ENCODE measurements at places on chromosomes 11 and 22.
A peak's percentile ranks its signal among the peaks of the same experiment; 100 is the strongest.

- no peak for DNase-seq
These were observed 78.5 kb downstream of the DKK3 start for GRCh38 chr11:11929920-11930319.

DNA sequence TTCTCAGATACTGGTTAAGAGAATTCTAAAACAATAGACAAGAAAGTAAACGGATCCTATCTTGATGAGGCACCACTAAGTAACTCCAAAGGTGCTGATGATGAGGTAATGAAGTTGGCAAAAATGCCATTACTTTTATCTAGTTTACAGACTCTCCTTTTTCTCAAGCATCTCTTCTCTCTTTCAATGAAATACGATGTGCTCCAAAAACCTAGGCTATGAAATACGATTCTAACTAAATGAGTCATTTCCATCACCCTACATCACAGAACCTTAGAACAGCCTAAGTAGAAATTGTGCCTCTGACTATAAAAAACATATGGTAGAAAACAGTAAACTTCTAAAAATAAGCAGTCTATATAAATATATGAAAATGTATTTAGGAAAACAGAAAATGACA lies 58.9 kb upstream of the ARHGAP32 start:
- peak; percentile 45 for DNase-seq

GRCh38 chr11:50178737-50179136 lies 146.1 kb downstream of the OR4C45 start:
- no peak for DNase-seq

DNA sequence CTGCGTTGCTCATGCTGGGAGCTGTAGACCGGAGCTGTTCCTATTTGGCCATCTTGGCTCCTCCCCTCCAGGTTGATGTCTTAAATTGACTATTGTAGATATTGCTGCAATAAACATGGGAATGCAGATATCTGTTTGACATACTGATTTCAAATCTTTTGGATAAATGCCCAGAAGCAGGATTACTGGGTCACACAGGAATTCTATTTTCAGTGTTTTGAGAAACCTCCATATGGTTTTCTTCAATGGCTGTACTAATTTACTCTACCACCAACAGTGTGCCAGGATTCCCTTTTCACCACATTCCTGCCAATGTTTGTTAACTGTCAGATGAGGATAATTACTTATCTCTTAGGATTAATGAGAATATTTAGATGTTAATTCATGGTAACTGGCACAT lies 467.0 kb downstream of the LUZP2 start:
- DNase-seq = no peak

DNA sequence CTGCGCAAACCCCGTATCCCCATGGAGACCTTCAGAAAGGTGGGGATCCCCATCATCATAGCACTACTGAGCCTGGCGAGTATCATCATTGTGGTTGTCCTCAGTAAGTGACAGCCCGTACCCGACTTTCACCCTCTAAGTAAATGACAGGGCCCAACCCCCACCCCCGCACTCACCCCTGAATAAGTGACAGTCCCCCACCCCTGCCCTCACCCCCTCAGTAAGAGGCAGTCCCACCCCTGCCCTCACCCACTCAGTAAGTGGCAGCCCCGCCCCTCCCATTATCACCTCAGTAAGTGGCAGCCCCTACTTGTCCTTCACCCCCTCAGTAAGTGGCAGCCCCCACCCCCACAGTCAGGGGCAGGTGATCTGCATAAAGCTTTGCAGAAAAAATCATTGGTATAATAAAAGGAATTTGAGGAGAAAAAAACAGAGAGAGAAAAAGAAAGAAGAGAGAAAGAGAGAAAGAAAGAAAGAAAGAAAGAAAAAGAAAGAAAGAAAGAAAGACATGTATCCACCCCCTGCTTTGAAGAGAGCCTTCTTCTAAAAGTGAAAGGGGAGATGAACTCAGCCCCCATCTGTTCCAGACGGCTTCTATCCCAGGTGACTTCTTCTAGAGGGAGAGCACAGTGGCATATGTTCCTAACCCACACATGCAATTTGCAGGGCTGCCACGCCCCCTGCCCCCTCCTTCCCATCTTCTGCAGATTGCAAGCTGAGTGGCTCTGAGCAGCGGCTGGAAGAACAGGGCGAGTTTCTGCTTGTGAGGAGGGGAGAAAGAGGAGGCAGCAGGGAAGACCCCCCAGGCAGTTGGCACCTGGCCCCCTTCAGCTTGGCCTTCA lies 12.5 kb upstream of the SMIM35 start:
- DNase-seq = no peak

GRCh38 chr11:82756765-82757639 lies 23.3 kb upstream of the FAM181B start:
- no peak for DNase-seq

- peak; percentile 89 for DNase-seq
These were observed at the start of gene LAYN for GRCh38 chr11:111540114-111540936. Gene LAYN (plus strand): TSS chr11:111540720. CDS start chr11:111540844, 124 bp downstream.

DNA sequence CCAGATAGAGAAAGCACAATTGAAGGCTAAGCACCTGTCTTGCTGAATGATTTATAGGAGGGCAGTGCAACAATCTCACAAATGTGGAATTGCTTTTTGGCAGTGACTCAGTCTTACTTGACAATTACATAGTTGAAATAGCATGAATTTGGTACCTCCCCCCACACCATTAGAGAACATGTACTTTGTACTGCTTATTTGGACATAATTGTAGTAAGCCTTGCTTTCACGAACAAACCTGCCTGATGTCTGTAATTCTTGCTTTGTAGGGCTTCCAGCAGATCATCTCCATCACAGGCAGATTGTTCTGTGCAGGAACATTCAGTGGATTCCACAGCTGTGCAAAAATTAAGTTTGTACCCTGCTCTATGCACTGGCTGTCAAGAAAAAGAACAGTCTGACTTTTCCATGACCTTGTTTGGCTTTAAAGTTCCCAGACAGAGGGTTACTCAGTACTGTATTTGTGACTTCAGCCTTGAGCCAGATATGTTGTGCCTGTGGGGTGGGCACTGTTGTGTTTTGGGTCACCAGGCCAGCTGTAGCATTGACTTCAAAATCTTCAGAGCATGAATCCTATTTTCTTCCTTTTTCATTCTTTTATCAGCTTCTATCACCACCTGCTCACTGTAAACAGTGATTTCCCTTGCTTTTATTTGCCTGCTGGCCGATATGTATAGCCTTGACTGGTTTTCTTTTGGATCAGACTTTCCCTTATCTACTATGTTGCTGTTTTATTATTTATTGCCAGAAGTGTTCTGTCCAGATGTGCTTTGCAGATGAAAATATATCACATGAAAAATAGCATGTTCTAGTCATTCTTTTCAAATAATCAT lies 941.0 kb upstream of the CHORDC1 start:
- no peak for DNase-seq

DNA sequence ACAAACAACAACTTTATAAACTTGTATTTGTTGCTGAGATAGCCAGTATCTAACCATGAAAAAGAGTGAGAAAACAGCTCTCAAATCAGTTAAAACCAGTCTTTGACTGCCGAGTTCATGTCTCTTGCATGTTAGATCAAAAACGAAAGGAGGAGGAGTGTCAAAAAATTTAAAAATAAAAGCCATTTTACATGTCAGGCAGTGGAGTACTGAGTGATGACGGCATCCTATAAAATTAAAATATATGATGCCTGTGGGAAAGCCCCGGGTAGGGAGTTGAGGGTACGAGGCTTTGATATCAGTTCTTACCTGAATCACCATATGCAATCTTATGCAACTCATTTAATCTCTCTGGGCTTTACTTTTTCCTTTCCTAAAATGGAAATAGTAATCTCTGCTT lies 117.3 kb downstream of the ETS1 start:
- no peak for DNase-seq

GRCh38 chr11:2748061-2748813 lies 48.4 kb upstream of the KCNQ1OT1 start:
- DNase-seq = no peak

- no peak for DNase-seq
These were observed 450 bp downstream of the MAP4K2 start for GRCh38 chr11:64802370-64803157.

DNA sequence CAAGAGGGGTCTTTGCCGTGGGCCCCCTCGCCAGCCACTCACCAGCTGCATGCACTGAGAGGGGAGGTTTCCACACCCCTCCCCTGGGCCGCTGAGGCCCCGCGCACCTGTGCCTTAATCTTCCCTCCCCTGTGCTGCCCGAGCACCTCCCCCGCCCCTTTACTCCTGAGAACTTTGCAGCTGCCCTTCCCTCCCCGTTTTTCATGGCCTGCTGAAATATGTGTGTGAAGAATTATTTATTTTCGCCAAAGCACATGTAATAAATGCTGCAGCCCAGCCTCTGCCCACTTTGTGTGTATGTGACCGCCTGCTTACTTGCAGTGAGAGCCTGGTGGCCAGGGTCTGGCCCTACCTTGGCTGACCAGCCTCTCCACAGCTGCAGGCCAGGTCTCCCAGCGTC lies 2.8 kb upstream of the CRACR2B start:
- no peak for DNase-seq

GRCh38 chr11:129749141-129749540 lies 66.5 kb upstream of the TMEM45B start:
- no peak for DNase-seq

DNA sequence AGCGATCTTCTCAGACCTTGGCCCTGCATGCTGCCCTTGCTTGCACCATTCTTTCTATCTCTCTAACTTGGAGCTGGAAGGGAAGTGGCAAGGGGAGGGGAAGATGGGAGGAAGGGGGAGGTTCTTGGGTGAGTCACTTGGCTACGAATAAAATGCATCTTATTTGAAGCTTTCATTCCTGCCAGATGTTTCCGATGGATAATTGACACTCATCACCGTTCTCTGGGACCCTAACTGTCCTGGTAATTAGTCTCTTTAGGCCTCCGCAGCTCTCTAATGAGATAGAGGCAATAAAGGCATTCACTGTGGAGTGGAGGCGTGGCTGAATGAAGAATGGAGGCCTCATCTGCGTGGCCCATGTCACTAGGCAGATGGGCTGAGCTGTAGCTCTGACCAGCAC lies 960.1 kb downstream of the NTM start:
- peak; percentile 30 for DNase-seq

GRCh38 chr22:36760786-36761185 lies 15.1 kb downstream of the IFT27 start:
- no peak for DNase-seq

DNA sequence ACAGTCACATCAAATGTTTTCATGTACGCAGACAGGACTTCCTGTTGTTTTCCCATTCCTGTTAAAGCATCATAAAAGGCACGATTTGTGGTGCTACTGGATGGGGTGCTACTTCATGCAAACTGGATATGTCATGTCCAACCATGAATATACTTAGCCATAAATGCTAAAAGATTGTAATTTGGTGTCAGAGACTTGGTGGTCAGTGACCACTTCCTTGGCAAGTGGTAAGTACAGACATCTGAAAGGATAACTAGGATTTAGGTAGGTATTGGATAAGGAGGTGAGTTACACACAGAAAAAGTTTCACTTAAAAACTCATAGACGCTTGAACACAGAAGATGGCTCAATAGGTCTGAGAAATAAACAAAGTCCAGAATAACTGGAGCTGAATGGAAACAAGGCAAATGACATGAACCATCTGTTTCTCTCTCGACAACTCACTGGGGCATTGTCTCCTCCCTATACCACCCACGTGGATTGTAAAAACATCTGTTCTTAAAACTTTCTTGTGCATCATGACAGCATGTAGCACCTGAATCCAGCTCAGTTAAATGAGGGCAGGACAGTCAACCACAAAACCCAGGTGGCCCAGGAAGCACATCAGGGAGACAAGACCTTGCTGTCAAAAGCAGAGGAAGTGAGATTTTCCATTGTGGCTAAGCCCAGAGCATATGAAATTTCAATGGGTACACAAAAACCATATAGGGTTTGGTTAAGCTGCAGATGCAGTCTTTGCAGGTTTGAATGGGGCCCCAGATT lies 22.1 kb upstream of the IGLL5 start:
- no peak for DNase-seq

DNA sequence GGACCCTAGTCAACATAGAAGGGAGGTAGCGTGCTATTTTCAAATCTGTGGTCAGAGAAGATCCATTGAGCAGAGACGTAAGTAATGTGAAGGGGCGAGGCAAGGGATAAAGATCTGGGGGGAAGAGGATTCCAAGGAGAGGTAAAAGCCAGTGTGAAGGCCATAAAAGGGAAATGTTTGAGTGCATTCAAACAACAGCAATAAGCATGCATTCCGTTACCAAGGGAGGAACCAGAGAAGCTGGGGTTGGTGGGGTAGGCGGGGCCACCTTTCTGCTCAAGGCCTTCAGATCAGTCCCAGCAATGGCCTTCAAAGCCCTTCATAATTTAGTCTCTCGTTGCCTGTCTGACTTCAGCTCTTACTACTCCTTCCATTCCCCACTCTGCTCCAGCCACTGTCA lies 18.4 kb upstream of the SMPD1 start:
- no peak for DNase-seq

- DNase-seq = peak; percentile 49
These were observed 1.4 kb downstream of the DTX4 start for GRCh38 chr11:59173080-59173963.

GRCh38 chr11:24437123-24437522 lies 59.7 kb upstream of the LUZP2 start:
- no peak for DNase-seq

DNA sequence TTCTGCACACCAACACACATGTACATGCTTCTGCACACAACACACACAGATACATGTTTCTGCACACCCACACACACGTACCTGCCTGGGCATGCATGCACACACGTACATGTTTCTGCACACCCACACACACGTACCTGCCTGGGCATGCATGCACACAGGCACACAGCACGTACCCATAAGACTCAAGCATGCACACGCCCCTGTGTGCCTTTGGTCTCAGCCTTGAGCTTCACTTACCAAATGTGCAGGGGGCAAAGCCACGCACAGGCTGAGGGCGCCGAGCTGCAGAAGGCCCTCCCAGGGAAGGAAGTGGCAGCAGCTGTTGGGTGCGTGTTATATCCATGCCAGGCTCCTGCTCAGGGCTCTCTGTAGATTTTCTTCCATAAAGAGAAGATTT lies 34.7 kb upstream of the SMIM38 start:
- DNase-seq = no peak

- DNase-seq = no peak
These were observed 83.5 kb downstream of the SLC36A4 start for GRCh38 chr11:93114304-93114703.

Measured in GM23248 (cell line).